ENCODE measurements at places on chromosomes 11 and 22. TPM values are rescaled to one million over a fixed set of nuclear protein-coding genes. Genes with fewer than 3 reads are reported as not detected.

GRCh38 chr11:128686745-128687177 is 7.1 kb upstream of the FLI1 start:
- no peak for DNase-seq

CDC45 gene
- total RNA-seq: 83.0 TPM

- DNase-seq: peak; percentile 73
These were observed 1.6 kb downstream of the MCAM start for GRCh38 chr11:119315131-119316015.

- peak; percentile 60 for DNase-seq
These were observed 1.4 kb downstream of the BDNF start for GRCh38 chr11:27698872-27699241.

- no peak for DNase-seq
These were observed 82.9 kb downstream of the KCNJ1 start for GRCh38 chr11:128784059-128784804.

DNA sequence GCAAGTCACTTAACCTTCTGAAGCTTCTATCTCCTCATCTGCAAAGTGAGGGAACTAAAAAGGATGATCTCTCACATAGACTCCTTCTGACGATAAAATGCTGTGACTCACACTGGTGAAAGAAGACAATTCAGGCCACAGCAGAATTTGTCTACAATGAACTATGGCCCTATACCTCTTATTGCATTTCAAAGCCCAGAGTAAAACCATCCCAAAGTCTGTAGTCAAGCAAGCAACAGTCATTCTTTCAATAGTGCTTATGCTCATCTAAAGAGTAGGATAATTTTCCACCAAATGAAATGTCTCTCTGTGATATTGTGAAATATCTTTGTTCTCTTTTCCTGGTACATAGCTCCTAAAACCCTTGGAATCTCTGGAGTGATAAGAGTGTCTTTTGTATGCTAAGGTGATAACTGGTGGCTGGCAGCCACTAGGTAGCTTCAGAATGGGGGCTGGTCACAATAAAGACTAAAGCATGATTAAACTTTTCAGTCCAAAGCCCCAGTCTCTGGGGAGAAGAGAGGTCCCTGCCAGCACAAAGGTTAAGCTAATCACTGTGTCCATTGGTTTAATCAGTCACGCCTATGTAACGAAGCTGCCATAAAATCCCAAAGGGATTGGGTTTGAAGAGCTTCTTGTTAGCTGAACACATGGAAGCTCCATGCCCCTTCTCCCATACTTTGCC is 30.8 kb downstream of the SYTL2 start:
- DNase-seq: no peak

GRCh38 chr11:45285250-45285828 is 802 bp downstream of the SYT13 start:
- no peak for DNase-seq

Data from OCI-LY7 (cell line).